Fibroblast of upper back skin (primary cell): ENCODE measurements at places on chromosomes 16 and 17.

DNA sequence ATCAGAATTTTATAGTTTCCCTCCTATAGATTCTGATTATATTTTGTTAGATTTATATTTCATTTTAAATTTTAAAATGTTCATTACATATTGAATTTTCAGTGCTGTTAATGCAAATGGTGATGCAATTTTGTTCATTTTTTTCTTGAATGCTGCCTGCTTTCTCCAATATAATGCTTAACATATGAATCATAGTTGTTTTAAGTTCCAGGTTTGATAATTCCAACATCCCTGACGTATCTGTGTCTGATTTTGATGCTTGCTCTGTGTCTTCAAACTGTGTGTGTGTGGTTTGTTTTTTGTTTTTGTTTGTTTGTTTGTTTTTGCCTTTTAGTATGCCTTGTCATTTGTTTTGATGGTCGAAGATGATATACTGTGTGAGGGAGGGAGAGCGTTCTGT lies 134.7 kb upstream of the ELAC2 start:
- peak; percentile 67 for DNase-seq

- DNase-seq = no peak
These were observed 9.6 kb upstream of the TMEM220 start for GRCh38 chr17:10739386-10739785.

GRCh38 chr17:31314782-31315100 lies 887 bp upstream of the EVI2B start:
- no peak for DNase-seq

DNA sequence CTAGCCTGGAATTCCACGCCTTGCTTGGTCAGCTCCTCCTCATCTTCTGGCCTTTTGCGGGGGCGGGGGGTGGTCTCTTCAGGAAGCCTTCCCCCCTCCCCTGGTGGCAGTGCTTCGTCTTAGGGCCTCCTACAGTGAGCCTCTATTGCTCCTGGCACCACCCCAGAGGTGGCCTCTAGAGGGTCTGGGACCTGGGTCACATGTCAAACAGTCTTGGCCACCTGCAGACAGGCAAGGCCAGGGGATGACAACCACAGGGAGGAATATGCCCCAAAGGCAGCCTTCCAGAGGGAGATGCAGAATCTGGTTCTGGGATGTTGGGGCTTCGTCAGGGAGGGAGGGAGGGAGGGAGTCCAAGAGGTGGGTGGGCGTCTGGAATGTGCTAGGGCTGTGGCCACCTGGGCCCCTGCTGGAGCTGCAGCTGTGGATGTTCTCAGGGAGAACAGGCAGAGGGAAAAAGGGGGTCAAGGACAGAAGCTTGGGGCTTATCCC lies 50.6 kb downstream of the SMPD3 start:
- DNase-seq = no peak

- no peak for DNase-seq
These were observed 111.7 kb downstream of the IRF8 start for GRCh38 chr16:86010680-86011141.
